ENCODE measurements at places on chromosomes 1 and 21.

GRCh38 chr1:14017531-14017961, 317.6 kb downstream of the PRDM2 start:
- peak; percentile 12 for DNase-seq

GRCh38 chr1:8396083-8396785, 78.3 kb downstream of the SLC45A1 start:
- no peak for DNase-seq

DNA sequence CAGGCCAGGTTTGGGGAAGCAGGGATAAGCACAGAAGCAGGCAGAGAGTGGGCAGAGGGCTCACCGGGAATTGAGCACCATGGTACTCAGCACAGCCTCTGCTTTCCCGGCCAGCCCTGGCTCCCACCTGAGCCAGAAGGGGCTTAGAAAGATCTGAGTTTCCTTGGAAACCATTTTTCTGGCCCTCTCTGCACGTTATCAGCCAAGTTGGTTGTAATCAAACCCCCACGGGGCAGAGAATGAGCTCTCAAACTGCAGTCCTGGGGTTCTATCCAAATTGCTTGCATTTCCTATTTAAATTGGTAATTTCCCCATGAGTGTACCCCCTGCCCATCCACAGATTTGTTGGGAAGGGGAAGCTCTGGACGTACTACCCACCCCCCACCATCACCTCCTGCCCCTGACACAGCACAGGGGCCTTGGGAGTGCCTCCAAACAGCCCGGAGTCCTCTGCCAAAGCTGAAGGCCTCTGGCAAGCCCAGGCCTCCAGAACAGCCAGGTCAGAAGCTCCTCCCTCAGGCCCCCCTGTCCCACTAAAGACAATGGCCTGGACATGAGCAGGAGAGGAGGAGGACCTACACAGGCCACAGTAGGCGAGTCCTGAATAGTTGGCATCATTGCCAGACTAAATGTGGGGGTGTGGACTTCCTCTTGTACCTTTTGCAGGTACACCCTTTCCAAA, 42.7 kb upstream of the GJB5 start:
- DNase-seq = no peak

DNA sequence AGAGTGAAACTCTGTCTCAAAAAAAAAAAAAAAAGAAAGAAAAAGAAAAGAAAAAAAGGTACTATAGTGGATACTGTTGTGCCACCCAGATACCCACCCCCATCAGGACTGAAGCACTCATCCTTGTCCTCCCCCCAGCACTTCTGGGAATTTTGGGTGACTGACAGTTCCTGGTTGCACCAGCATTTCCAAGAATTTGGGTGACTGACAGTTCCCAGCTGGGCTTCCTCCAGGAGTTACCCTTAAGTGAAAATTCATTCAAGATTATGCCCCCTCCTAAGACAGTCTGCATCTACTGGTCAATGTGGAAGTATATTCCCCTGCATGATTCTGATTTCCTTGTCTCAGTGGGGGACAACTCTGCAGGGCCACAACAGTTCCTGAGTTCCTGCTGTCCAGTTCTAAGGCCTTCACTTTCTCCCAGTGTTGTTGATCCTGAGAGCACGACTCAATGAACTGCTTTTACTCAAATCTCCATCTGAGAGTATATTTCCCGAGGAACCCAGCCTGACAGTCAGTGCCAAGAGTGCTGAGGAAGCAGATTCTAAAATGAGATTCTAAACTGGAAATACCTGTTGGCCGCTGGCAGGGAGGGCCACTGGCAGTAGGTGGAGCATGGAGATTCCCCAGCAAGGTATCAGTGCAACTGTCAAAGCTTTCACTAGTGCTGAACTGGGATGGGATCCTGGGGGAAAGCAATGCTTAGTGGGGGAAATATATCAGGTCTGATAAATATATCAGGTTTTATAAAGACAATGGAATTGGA, 18.5 kb downstream of the RIIAD1 start:
- no peak for DNase-seq

DNA sequence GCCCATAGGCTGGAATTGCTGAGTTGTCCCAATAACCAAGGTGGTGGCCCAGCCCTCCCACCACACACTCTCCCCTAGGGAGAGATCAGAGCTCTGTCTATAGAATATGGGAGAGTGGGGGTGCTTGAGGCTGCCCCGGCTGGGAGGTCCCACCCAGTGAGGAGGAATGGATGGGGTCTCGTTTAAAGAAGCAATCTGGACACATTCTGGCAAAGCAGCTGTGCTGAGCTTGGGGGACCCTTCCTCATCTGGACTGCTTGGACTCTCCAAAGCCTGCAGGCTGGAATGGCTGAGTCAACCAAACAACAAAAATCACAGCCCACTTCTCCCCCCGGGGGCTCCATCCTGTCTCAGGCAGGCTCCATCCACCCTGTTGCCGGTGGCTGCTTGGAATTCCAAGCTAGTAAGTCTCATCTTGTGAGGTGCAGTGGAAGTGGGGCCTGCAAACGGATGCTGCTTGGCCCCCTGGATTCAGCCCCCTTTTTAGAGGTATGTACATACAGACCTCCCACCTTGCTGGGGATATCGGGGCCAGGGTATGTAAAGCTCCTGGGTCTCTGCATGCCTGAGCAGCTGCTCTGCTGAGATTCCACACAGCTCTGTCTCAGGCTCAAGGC, 67.1 kb upstream of the FAM78B start:
- no peak for DNase-seq

GRCh38 chr1:111654839-111655238, 35.2 kb downstream of the RAP1A start:
- no peak for DNase-seq

- no peak for DNase-seq
These were observed 322.9 kb downstream of the DISC1 start for GRCh38 chr1:231949277-231950091.

GRCh38 chr1:148333875-148334338, 149.2 kb downstream of the PPIAL4G start:
- DNase-seq = no peak

DNA sequence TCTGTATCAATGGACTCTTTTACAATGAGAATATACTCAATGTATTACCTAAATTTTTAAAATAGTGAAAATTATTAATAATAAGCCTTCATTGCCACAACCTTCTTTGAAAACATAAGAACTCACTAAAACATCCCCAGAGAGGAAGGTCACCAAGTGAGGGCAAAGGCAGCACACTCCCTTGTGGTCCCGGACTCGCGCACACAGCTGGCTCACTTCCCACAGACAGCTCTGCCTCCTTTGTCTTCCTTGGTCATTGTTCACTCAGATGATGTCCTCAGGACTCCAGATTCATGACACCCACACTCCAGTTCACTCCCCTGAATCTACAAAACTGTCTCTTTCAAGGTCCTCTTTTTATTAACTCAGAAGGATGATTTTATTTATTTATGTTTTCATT, 19.2 kb upstream of the UBR4 start:
- DNase-seq = no peak

DNA sequence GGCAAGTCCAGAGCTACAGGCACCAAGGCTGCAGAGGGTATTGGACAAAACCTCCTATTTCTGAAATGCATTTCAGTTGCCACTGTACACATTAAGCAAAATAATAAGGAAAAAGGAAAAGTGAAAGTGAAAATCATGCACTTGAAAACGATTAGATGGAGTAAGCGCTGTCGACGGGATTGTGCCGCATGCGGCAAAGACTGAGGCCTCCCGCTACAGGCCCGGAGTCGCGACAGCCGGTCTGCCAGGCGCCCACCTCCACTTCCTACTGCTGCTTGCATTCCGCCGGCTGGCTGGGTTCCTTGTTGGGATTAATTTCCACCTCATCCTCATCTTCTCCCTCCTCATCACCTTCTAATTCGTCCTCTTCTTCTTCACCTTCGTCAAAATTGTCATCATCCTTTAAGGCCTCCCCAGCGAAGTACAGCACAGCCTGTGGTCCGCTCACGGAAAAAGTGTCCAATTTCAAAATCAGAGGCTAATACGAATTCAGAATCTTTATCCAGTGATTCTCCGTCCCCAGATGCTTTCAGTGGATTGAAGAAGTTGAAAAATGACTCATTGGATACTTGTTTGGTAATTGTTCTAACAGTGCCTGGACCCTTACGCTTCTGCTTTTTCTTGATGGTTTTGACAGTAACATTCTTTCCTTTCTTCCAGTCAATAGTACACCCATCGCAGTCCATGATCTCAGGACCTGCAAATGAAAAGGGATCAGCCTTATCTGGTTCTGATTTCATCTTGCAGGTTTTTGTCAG, 38.0 kb downstream of the CD58 start:
- no peak for DNase-seq

DNA sequence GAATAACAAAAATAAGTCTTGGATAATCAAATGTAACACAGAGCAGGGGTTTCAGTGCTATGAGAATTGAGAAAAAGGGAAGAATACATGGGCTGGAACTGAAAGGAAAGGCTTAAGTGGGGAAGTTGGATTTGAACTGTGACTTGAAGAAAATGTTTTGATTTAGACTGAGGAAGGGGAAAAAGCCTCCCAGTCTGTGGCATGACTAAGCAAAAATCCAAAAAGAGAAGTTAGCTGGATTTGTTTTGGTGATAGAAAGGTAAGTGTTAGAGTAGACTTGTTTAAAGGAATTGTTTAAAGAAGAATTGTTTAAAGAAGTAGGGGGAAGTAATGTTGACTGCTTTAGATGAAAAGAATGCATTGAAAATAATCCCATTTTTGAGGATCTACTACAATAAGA, 46.0 kb downstream of the KCNK2 start:
- no peak for DNase-seq

DNA sequence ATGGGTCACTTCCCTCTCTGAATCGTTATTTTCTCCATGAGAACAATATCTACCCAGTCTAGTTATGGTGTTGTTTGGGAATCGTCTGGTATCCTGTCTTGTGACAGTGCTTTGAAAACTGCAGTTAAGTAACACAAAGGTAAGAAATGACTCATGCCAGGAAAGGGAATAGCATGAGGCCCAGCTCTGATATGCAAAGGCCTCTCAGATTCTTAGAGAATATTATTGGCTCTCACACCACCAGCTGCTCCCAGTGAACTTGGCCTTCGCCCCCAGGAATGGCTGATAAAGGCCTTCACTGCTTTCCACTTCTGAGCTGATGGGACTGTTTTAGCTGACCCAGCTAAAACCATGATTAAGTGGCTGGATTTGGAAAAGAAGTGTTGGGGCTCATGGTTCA, 27.1 kb downstream of the NEK2 start:
- no peak for DNase-seq

DNA sequence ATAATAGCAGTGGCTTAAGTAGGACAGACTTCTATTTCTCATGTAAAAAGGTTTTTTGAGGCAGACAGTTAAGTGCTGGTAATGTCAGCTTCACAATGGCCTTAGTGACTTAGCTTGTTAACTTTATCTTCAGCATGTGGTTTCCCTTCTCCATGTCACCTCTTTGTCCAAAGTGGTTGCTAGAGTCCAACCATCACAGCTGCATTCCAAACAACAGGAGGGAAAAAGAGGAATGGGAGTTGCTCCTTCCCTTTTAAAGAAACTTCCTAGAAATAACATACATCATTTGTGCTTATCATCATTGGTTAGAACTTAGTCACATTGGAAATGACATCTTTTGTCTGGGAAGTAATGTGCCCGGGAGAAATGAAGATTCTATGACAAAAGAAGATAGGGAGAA, 9.9 kb downstream of the GSTM5 start:
- no peak for DNase-seq

DNA sequence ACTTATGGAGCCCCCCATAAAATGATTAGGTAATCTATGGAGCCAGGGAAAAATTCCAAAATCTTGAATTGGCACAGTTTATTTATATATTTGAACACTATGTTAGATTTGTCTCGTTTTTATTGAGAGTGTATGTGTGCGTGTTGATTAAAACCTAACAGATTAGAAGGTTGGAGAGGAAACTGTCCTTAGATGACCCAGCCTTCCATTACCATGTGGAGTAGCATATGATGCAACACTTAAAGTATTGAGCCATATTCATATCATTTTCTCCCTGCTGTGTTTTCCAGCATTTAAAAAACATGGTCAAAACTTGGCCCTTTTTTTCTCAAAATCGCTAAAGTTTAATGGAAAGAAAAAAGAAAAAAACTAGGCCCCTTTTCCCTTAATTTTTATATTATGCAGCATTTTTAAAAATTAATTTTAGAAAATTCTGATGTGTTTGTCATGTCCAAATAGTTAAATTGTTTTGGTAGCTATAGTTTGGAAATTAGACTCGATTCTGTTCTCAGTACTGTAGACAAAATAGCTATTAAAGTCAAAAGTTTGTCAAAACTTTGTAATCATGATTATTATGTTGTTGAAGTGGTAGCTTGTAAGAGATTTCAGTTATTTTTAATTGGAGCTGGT, 2.3 kb downstream of the LRRC8D start:
- no peak for DNase-seq

DNA sequence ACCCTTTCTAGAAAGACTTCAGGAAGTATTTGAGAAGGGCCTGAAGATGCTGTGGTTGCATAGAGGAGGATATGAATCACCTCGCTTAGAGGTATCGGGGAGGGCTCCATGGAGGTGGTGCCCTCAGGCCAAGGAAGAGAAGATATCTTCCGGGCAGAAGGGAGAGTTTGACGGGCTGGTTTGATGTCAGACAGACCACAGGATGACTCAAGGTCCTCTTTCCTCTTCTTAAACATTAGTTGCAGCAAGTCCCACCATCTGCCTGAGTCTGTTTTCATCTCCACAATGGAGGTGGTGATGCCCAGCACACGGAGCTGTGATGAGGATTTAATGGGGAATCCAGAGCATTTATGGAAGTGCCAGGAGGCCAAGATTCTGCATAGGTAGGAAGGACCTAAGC, 25.1 kb upstream of the RUNX3 start:
- no peak for DNase-seq

GRCh38 chr1:60573726-60574409, 500.3 kb upstream of the C1orf87 start:
- no peak for DNase-seq

DNA sequence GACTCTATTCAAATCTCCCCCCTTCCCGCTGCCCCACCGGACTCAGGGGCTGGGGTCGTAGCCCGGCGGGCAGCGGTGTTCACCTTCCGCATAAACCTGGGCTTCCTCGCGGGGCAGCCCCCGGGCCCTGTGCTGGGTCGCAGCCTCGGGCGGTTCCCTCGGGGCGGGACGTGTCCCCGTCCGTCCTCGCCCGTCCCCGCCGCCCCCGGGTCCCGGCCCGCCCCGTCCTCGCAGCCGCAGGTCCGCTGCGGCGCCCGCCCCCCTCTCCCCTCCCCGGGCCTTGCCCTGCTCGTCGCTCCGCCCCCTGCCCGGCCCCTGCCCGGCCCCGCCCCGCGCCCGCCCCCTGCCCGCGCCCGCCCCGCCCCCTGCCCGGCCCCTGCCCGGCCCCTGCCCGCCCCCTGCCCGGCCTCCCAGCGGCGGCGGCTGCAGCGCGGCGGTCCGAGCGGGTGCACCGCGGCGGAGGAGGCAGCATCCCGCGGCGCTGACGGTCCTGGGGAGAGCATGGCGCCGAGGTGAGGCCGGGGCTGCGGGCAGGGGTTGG, at the start of gene COL18A1:
TSS of gene COL18A1 (plus strand) at position 436 of the 541 bp plus-strand sequence. CDS start at position 502, 66 bp downstream.
- no peak for DNase-seq
